Epithelial cell of esophagus (primary cell): ENCODE measurements at places on chromosomes 5 and 9.
A peak's percentile ranks its signal among the peaks of the same experiment; 100 is the strongest.

DNA sequence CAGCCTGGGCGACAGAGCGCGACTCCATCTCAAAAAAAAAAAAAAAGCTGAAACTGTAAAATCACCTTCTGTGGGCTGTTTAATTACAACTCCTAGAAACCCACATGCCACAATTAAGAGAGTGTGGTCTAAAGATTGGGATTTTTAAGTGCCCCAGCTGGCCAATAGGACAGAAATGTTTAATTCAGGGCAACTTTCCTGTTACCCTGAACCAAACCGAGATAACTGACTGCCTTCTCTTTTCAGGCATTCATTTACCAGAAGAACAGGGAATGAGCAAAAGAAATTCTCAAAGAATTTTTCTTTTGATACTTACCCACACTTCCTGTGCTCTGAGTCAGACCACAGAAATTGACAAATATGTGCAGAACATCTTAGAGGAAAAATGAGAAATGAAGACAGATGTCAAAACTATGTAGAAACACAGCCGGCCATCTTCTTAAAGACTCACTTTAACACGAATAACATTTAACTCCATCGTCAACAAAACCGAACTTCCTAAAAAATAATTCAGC lies 221.3 kb upstream of the DAPK1 start:
- DNase-seq, result peak; percentile 50

DNA sequence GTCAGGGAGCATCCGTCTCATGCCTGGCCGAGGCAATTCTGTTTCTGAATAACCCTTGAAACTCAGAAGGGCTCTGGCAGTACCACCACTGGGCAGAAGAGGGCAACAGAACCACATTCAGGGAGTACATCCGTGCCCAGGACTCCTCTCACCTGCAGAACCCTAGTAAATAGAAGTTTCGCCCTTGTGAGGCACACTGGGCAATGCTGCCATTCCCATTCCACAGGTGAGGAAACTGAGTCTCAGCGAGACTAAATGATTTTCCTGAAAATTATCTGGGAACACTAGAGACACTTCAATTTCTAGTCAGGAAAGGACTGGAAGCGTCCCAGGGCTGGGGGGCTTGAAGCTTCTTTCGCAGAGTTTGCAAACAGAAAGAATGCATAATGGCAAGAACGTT lies 74.7 kb downstream of the FGF1 start:
- DNase-seq, result peak; percentile 80

GRCh38 chr9:118003240-118003639 lies 299.0 kb downstream of the TLR4 start:
- no peak for DNase-seq

GRCh38 chr9:76159293-76159926 lies 234.8 kb downstream of the RFK start:
- no peak for DNase-seq

GRCh38 chr9:75010570-75010969 lies 17.5 kb downstream of the CARNMT1 start:
- DNase-seq, result no peak

- no peak for DNase-seq
Measured at GRCh38 chr5:73299665-73300336, 126.8 kb downstream of the TMEM174 start.

GRCh38 chr9:4214486-4214885 lies 85.4 kb downstream of the GLIS3 start:
- no peak for DNase-seq

- no peak for DNase-seq
Measured at GRCh38 chr9:91843623-91844148, 106.3 kb downstream of the ROR2 start.

- DNase-seq, result peak; percentile 29
Measured at GRCh38 chr5:121430538-121430937, 421.1 kb upstream of the FTMT start.

DNA sequence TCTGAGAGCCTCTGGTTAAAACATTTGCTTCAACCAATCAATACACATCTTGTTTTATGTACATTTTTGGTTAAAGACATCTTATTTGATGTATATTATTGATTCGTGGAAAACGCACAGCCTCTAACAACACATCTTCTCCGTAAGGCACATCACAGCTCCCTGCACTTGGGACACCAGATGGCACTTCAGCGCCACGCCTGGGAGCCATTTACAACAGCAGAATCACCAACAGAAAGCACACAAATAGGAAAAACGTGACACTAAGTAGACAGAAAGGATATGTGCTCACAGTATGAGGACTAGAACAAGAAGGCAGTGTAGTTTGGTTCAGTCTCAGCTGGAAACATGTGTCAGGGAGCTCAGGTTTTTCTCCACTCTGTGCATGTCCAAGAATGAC lies 199.7 kb downstream of the ROR2 start:
- no peak for DNase-seq

GRCh38 chr9:133351908-133352634 lies 4.1 kb downstream of the RPL7A start:
- peak; percentile 76 for DNase-seq
